ENCODE measurements at places on chromosomes 3 and 15.

DNA sequence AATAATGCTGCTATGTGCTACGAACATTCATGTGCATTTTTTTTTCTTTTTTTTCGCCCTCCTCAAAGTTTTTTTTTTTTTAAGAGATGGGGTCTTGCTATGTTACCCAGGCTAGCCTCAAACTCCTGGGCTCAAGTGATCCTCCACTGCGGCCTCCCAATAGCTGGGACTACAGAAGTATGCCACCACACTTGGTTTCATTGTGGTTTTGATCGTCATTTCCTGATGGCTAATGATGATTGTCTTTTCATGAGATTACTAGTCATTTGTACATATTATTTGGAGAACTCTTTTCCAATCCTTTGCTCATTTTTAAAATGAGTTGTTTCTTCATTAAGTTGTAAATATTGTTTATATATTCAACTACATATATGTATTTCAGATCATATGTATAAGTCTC lies 48.8 kb downstream of the FBXO22 start:
- no peak for DNase-seq

- no peak for DNase-seq
These were observed 275.0 kb downstream of the NFKBIZ start for GRCh38 chr3:102124282-102124681.

DNA sequence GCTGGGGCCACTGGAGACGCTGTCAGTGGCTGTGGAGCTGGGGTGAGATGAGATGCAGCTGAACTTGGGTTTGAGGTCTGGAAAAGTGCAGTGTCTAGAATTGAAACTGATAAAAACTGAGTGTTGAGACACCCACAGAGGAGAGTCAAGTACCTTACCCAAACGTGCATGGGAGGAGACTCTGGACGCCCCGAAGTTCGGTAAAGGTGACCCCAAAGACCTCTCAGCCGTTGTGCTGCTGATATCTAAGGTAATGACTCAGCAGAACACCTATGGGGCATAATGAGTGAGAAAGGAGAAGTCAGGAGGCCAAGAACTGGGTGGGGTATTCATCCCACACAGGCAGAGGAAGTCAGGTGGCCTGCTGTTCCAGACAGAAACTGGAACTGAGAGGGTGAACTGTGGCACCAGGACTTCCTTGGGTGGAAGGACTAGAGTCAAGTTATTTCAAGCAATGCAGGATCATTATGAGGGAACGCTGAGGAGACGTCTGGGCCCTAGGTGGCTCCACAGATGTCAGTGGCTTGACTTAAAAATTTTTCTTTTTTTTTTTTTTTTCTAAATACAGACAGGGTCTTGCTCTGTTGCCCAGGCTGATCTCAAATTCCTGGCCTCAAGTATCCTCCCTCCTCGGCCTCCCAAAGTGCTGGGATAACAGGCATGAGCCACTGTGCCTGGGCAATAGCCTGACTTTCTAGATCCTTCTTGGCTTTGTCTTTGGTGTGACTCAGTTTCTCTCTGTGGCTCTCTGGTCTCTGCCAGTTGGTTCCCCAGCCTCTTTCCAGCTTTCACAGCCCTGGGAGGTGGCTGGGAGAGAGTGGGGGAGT lies 67.6 kb upstream of the GCNT3 start:
- no peak for DNase-seq

DNA sequence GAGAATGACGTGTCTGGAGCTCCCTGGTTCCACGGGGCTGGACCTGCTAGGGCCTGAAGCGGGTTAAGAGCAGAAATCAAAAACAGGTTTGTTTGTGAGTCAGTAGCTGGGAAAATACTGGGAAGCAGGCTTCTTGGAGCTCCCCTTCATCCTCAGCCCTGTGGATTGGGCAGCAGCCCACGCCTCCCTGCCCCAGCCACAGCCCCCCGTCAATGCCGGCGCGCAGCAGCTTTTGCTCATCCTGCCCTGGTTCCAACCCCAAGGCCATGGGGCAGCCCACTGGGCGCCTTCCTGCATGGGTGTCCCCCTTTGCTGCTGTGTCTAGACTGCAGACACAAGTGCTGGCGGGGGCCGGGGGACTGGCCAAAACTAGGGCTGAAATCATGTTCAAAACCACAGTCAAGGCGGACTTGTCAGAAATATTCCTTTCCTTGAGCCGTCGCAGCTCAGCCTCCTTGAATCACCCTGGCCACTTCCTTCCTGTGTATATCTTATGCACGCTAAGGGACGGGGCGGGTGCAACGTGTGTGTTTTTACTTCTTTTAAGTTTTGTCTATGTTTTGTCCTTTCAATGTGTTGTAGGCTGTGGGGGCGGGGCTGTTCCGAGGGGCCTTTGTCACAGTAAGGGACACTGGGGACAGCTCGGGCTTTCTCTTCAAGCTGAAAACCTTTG lies 108.1 kb downstream of the KLF13 start:
- DNase-seq, result no peak

DNA sequence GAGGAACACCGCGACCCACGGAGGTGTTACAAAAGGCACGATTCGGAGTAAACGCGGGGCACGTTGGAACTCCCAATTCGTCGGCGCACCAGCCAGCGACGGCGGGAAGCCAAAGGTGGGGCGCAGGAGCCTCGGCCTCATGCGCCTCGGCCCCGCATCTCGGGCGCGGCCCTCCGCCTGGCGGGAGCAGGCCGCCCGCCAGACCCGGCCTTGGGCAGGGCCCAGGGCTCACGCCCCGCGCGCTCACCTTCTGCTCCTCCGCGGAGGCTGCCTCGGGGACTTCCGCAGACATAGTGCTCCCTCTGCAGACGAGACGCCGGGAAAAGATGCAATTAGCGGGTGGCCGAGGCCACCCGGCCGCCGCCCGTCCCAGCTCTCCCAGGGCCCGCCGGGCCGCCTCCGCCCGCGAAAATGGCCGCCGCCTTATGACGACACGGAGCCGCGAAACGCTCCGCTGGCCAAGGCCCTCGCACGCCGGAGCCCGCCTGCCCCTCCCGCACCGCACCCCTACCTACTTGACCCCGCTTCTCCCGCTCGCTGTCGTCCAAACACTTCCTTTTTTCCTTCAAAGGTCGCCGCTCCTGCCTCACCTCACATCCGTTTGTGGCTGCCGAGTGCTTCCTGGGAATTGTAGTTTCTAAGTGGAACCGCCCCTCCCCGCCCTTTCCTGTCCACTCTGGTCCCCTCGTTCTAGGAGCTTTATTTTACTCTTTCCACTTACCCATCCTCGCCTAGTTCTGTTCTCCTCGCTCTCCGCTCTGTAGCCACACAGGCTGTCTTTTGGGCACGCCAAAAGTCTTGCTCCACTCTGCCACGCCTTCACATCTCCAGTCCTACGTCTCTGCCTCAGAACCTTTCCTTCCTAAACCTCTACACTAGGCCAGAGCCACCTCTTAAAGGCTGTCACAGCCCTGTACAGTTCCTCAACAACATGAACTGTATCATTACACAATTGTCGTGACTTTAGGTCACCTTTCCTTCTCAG lies at the start of gene ARPP19:
Gene ARPP19, minus strand, starts transcription at position 430 of the 985 bp plus-strand sequence. Its CDS starts 138 bp downstream, at position 292.
- peak; percentile 72 for DNase-seq

- no peak for DNase-seq
These were observed 477.7 kb upstream of the ZNF385D start for GRCh38 chr3:22228705-22229104.

DNA sequence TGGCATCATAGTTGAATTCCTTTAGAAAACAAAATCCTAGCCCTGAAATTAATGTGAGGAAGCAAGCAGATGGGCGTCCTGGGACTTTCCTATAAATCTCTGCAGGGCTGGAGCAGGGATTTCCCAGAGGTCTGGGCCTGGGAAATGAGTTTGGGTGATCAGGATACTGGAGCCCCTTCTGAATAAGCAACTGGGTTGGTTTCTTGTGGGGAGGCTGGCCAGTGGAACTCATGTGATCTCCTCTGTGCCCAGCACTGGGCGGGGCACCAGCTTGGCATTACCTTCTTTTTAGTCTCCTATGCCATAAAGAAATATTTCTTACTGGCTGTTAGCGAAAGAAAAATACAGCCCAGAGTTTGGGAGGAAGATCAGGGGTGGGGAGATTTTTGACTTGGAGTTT lies 1.7 kb downstream of the THSD4 start:
- DNase-seq, result no peak

- no peak for DNase-seq
These were observed 24.7 kb downstream of the PXK start for GRCh38 chr3:58357402-58357801.

DNA sequence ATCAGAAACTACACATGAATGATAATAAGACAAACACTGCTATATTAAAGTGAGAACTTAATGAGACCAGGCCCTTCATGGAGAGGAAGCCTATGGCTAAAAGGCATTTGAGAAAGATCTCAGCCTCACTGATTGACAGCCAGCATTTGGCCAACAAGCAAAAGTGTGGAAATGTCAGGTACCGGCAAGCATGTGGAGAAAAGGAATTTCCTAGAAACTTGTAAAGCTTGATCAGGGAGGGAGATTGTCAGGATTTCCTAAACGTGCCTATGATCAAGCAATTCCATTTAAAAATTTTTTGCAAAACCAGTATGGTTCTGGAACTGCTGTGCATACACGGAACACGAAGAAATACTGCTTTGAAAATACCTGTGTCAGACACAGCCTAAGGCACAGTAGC lies 220.3 kb upstream of the ATP10A start:
- DNase-seq, result no peak

DNA sequence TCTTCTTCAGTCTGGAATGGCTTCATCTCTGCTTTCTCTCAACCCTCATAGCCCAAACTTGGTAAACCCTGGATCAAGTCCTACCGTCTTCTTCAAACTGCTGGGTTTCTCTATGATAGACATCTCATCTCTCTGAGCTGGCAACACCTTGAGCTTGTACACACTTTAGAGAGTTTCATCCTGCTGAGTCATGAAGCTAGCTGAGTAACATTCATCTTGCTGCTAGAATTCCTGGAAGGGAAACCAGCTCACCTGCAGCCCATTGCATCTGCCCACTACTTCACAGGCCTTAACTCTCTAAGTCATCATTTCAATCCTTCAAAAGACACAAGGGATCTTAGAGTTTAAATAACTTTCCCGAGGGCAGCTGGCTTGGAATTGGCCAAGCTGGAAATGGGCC lies 175.5 kb upstream of the RORA start:
- no peak for DNase-seq

DNA sequence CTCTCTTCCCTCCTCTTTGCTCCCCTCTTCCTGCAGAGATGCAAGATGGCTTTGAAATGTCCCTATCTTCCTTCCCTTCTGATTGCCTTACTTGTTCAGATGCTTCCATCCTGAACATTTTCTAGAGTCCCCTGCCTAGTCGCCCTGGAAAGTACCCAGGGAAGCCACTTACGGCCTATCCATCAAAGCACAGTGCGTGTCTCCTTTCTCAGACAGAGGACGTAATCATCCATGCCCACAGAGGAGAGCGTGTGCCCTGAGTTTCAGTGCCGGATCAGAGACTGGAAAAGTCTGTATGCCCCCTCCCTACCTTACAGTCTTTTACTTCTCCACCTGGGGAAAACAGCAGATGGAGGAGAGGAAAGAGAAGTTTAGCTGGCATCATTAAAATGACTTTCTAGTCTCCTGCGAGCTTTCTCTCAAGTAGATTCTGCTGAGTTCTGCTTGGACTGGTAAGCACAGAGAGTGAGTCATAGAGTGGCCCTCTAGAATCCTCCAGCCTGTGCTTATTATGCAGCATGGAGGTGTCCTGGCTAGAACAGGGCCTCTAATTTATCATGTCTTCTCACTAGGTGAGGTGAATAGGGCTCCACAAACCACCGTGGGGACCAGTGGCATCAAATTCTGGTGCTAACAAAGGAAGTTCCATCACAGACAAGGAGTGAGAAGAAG lies 114.6 kb downstream of the SLCO3A1 start:
- no peak for DNase-seq

DNA sequence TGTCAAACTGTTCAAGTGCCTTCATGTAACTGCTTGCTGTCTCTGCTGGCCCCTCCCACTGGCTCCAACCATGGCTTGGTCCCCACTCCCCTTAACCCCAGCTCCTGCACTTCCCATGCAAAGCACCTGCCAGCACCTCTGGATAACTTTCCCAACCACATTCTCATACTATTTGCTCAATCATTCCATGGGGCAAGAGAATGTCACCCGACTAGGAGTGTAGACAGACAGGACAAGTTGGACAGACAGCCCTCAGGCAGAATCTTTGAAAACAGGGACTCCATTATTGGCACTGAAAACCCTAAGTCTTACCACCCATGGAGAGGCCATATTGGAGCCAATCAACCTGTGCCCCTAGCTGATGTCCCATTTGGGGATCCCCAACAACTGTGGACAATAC lies 246.5 kb downstream of the RPLP1 start:
- DNase-seq, result no peak

DNA sequence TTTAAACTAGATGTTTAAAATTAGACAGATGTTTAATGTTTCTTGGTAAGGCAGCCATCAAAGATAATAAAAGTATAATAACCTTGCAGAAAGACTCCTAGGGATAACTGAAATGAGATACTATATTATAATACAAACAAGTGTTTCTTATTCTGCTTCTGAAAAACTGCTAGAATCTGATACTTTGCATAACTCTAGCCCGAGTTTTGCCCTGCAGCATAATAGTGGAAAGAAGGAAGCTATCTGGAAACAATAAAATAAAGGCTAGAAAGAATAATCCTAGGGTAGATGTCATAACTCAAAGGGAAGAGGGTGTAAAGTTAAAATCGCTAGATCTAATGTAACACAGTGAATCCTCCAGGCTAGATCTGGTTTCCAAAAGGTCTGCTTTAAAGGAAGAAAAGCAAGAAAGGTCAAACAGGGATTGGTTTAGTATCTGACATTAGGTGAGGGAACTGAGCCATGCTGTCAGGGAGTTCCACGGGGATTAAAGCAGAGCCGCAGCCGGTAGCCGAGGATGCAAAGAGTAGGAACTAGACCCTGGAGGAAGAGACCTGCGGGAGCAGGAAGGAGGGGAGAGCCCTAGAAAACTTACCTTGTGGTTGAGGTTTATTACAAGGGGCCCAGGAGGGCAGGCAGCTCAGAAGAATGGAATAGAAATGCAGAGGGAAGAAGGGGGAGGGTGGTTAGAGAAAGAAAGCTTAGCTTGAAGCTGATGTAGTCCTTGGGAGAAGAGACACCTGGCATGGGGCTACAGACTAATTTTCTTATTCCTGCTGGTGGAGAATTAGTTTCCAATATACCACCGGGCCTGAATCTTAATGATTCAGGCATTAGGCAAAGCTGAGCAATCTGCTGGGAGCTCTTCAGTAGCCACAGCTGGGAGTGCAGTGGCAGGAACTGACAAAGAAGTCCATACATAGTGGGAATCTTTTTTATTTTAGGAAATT lies 46.1 kb upstream of the TUSC7 start:
- no peak for DNase-seq

GRCh38 chr3:157460253-157460652 lies 23.6 kb downstream of the PTX3 start:
- no peak for DNase-seq

- no peak for DNase-seq
These were observed 242.9 kb downstream of the WNT5A start for GRCh38 chr3:55244247-55244646.

DNA sequence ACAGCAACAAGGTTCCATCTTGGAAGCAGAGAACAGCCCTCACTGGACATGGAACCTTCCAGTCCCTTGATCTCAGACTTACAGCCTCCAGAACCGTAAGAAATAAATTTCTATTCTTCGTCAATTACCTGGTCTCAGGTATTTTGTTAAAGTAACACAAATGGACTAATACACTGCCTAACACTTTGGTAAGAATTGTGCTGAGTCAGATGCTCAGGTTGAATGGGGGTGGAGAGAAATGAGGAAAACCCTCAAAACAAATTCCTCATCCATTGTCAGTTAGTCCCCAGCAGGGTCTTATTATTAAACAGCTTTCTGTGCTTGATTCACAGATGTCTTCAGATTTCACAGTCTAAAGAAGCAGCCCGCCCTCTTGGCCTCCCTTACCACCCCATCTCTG lies 306.2 kb upstream of the SLCO3A1 start:
- no peak for DNase-seq

All from DMS 273 treated with DMSO at 0.1 percent for 48 hours (cell line).